Kasumi-1 (cell line): ENCODE measurements at places on chromosomes 12 and 14.
A peak's percentile ranks its signal among the peaks of the same experiment; 100 is the strongest.

- DNase-seq, result no peak
Measured at GRCh38 chr14:103068351-103069073, 11.2 kb upstream of the CDC42BPB start.

DNA sequence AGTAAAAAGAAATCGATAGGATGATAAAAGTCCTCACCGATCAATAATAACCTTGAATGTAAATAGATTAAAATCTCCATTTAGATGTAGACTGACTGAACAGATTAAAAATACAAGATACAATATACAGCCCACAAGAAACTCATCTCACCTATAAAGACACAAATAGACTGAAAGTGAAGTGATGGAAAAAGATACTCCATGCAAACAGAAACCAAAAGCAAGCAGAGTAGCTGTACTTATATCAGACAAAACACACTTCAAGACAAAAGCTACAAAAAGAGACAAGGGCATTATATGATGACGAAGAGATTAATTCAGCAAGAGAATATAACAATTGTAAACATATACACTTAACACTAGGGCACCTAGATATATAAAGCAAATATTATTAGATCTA, 444.8 kb downstream of the RGS6 start:
- DNase-seq, result no peak

DNA sequence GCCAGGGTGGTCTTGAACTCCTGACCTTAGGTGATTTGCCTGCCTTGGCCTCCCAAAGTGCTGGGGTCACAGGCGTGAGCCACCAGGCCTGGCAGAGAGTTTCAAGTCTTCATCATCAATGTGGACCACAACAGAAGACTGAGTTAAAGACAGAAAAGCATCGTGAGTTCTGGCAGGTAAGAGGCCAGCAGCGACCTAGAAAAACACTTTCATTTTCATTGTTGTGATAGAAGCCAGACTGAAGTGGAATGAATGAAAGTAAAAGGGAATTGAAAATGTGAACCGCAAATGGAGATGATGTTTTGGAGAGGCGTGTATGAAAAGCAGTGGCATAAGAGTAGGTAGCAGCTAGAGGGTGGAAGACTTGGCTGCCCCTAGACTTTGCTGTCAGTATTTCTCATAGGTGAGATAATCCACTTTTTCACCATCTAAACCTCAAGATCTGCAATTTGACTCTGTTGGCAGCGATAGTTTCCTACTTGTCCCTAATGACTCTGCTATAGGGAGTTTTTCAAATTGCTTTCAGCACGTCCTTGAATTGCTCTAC, 47.1 kb upstream of the PLEKHA5 start:
- no peak for DNase-seq

DNA sequence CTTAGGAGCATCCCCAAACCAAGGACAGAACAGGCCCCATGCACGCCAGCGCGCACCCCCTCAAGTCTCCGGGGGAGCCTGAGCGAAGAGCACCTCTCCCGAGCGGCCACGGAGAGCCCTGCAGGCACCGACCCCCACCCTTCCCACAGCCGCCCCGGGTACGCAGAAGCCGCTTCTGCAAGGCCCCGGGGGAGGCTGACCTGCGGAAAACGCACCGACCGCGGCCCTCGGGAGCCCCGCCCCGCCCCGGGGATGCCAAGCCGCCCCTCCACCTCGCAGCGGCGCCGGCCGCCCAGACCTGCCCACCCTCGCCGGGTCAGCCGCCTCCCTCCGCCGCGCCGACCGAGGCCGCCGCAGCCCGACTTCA, 385 bp downstream of the CAPRIN2 start:
- DNase-seq, result no peak

GRCh38 chr14:89493877-89494634, 77.0 kb upstream of the FOXN3 start:
- no peak for DNase-seq

DNA sequence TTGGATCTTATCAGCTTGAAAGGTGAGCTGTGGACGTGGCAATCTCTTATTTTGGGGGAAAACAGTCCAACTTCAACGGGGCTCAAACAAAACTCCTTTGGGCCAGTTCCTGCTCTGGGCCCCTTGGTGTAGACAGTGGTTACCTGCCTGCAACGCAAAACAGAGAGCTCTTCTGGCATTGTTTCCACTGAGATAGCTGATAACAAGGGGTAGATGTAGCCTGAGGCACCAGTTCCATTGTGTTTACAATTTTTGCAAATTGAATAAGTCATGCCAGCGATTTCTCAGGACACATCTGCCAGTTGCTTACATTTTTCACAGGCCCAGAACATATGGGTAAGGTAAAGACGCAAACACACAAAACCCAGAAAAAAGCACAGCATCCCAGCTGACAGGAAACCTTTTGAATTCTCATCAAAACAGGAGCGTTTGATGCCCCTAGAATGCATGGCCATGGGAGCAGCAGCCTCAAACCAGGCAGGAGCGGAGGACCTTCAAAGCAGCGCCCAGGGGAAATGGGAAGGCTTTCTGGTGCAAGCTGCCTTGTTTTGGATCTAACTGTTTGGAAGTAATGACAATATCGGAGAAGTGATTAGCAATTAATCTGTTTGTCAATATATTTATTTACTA, 259.7 kb downstream of the AACS start:
- no peak for DNase-seq

- no peak for DNase-seq
Measured at GRCh38 chr12:12939888-12940287, 12.1 kb downstream of the GPRC5D start.

- no peak for DNase-seq
Measured at GRCh38 chr14:57375156-57375555, 15.2 kb upstream of the NAA30 start.

- DNase-seq, result no peak
Measured at GRCh38 chr12:103279444-103279843, 216.3 kb downstream of the C12orf42 start.

DNA sequence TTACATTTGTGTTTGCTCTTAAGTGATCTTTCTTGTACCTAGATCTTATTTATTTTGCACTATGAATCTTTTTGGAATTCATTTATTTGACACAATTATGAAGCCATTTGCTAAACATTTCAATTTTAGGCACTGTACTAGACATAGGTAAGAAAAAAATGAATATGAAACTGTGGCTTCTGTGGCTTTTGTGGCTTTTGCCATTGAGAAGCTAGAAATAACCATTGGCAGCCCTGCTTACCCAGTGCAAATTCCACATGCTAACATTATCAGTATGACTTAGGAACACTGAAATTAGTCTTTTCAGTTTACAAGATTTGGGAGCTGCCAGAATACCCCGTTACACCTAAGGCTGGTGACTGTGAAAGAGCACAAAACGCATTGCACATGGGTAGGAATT, 60.1 kb downstream of the FSCB start:
- no peak for DNase-seq

DNA sequence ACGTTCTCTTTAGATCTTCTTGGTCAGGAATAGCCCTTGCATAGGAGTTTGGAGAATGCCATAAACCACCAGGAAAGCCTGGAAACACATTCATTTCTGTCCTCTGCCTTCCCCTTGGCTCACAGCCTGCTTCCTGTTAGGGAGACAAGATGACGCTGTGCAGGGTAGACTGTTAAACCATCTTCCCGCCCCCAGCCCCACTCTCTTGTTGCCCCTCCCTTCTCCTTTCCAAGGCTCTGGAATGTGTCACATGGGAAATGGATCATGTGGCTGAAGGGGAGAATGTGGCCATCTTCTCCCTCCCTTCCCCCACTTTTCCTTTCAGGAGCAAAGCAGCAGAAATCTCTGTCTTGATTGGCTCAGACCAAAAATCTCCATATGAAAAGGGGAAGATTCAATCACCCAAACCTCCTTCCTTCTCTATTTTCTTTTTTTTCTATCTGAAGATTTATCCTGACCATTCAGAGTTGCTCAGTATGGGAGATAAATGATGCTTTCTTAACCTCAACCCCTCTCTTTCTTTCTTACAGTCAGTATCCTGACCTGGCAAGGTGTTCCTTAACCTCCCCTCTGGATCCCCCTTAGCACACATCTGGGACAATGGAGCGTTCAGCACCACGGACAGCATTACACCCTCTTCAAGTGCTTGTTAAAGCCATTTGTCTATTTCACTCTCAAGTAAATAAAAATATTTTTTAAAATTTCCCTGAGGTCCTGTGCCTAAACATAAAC, 11.4 kb downstream of the GPR19 start:
- peak; percentile 3 for DNase-seq

- DNase-seq, result no peak
Measured at GRCh38 chr14:65352964-65353530, 59.5 kb upstream of the FUT8 start.

DNA sequence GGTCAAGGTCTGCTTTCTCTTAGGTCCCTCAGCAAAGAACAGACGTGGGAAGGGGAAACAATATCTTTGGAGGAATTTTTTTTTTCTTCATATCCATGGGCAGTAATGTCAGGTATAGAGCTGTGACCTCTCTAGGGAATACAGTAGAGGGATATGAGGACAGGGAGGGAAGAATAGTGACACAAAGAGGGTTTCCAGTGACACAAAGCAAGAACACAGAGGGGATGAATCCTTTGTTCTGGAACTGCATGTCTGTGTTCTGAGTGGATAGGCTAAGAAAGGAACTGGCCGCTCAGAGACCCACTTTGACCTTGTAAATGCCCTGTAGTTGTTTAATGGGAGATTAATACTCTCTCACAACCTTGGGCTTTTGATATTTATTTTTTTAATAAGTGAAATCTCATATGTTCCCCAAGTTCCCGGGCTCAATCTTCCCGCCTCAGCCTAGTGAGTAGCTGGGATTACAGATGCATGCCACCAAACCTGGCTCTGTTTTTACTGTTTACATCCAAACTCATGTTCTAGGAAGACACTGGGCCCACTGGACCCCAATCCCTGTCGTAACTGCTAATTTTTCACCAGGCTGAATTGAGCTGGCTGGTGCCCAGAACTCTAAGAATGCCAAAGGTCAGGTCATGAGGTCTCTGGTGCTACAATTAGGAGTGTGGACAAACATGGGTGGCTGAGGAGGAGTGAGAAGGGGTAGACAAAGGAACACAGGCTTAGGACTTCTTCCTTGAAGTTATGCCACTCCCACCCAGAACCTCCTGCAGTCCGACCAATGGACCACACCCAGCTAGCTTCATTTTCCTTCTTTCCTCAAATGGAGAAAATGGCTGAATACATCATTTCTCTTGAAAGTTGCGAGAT, 9.1 kb upstream of the PLEKHH1 start:
- DNase-seq, result no peak

- no peak for DNase-seq
Measured at GRCh38 chr14:99158646-99159165, 113.3 kb downstream of the BCL11B start.

GRCh38 chr14:75338398-75338797, 59.8 kb downstream of the FOS start:
- DNase-seq, result no peak

GRCh38 chr14:61653507-61653906, 41.8 kb upstream of the HIF1A start:
- no peak for DNase-seq

DNA sequence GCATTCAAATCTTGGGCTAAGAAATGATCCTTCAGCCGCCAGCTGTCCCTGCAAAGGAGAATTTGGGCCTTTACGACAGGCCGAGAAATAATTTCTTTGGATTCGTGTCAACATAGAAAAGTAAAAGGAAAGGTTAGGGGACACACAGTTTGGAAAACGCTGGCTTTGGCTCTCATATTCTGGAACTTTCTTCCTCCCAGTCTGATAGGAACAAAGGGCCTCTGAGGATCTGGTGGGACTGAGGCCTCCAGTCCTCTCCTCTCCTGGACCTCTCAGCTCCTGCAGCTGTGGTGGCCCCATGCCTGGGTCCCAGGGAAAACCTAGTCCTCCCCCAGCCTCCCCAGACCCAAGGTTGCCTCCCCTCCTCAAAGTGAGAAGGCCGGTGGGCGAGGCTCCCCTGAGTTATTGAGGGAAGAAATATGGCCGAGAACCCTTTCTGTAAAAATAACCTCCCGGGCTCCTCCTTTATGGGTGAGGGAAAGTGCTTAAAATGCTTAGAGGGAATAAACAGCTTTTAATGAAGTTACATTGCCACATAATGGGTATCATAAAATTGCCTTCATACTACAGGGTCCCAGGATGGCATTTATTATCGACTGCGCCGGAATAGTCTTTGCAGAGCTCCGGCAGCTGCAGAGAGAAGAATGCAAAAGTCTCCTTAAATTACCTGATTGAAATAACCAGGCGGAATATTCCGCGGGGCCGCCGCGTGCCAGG, 188.3 kb downstream of the PHETA1 start:
- peak; percentile 31 for DNase-seq

- DNase-seq, result no peak
Measured at GRCh38 chr12:26556916-26557315, 276.1 kb downstream of the ITPR2 start.

GRCh38 chr14:91754819-91755218, 22.9 kb upstream of the CATSPERB start:
- DNase-seq, result no peak

DNA sequence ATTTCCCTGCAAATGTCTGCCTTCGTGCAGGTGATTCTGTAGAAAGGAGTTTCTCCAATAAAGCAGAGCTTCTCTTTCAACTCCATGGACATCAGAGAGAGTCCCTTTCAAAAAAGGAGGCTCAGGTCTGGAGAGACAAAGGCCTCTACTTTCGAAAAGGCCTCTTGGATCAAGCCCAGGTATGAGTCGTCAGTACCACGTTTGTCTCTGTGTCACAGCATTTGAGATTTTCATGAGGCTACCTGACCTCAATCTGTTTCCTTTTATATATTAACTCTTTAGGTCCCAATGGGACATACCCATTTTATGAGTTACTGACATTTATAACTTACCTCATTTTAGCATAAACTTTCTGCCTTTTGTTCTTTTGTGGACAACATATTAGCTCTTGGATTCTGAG, 290.8 kb downstream of the RPAP3 start:
- no peak for DNase-seq

GRCh38 chr12:89497005-89497404, 27.6 kb downstream of the GALNT4 start:
- DNase-seq, result no peak

DNA sequence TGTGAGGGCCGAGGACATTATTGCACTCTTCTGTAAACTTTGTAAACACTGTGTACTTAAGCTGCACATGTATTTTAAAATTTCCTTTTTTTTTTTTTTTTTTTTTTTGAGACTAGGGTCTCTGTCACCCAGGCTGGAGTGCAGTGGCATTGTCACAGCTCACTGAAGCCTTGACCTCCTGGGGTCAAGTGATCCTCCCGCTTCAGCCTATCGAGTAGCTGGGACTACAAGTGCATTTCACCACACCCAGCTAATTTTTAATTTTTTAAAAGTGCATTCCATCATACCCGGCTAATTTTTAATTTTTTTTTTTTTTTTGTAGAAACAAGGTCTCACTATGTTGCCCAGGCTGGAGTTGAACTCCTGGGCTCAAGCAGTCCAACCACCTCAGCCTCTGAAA, 42.4 kb downstream of the RASSF8 start:
- DNase-seq, result no peak

DNA sequence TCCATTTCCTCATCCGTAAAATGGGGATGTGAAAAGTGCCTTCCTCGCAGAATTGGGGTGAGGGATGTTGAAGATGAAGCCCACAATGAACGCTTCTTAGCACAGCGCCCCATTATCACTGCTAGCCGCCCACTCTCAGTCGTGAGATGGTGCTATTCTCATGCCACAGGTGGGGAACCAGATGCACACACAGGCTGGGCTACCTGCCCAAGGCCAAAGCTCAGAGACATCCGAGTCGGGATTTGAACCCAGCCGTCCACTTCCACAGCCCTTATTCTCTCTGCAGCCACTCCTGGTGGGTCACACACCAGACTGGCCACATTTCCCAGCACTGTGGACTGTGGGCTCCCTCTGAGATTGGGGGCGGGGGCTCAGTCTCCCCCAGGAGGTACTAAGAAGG, 55.8 kb downstream of the BCL11B start:
- no peak for DNase-seq
